Peyer's patch (tissue), 4 donors: ENCODE measurements at places on chromosomes 4 and X.
A peak's percentile ranks its signal among the peaks of the same experiment; 100 is the strongest.

DNA sequence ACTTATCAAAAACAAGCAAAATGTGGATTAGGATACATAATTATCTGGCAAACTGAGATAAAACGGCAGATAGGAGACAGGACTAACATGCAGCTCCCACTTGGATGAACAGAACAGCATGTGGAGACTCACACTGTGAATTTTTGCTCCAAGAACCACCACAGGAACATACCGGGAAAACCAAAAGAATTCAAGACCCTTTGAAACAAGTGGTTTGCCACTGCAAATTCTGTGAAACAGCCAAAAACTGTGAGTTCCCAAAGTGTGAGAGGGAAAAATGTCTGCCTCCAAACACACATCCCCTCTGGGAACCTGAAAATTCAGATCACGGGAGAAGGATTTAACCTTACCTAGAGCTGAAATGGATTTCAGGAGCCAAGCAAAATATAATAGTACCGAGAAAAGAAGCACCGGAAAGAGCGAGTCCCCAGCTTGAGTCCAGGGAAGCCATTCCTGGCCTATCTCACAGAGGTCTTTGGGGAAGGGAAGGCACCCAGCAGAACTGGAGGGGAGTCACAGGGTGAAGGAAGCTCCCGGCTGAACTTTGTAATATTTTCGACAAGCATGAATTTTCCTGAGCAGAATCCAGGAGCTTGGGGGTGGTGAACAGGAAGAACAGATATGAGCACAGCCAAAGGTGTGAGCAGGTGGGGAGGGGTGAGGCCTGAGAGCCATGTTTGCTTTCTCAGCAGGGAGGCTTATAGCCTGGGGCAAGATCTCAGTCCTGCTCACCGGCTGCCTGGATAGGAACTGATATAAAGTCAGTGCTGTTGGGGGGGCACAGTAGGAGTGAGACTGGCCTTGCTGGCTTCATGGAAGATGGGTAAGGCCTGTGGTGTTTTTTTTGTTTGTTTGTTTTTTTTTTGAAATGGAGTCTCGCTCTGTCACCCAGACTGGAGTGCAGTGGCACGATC lies 23.9 kb downstream of the MANBA start:
- DNase-seq = no peak

- DNase-seq = no peak
Observed at GRCh38 chrX:47745416-47745815, 86.4 kb upstream of the UXT start.

- DNase-seq = no peak
Observed at GRCh38 chr4:184873054-184873453, 47.3 kb upstream of the ACSL1 start.

GRCh38 chr4:116665716-116666115 lies 419.7 kb downstream of the TRAM1L1 start:
- DNase-seq = no peak

- no peak for DNase-seq
Observed at GRCh38 chrX:79601341-79602131, 234.4 kb upstream of the ITM2A start.

- DNase-seq = no peak
Observed at GRCh38 chrX:140866446-140866845, 135.9 kb upstream of the SPANXB1 start.

DNA sequence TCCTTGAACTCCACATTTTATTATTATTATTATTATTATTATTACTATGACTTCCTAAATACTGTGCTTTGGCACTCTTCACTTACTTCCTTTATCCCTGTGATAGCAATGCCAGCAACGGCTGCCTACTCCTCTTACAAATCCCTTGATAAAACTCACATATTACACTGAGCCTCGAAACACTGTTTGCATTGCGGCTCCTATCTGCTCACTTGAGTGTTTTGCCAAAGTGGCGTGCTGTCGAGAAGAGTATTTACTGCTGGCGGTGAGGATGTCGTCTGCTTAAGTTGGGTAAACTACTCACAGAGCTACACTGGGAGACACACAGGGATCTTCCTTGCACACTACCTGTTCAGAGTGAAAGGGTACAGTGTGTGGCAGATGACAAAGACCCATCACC lies 143.4 kb upstream of the VCX3A start:
- no peak for DNase-seq

- no peak for DNase-seq
Observed at GRCh38 chr4:158319880-158320279, 109.6 kb downstream of the TMEM144 start.

DNA sequence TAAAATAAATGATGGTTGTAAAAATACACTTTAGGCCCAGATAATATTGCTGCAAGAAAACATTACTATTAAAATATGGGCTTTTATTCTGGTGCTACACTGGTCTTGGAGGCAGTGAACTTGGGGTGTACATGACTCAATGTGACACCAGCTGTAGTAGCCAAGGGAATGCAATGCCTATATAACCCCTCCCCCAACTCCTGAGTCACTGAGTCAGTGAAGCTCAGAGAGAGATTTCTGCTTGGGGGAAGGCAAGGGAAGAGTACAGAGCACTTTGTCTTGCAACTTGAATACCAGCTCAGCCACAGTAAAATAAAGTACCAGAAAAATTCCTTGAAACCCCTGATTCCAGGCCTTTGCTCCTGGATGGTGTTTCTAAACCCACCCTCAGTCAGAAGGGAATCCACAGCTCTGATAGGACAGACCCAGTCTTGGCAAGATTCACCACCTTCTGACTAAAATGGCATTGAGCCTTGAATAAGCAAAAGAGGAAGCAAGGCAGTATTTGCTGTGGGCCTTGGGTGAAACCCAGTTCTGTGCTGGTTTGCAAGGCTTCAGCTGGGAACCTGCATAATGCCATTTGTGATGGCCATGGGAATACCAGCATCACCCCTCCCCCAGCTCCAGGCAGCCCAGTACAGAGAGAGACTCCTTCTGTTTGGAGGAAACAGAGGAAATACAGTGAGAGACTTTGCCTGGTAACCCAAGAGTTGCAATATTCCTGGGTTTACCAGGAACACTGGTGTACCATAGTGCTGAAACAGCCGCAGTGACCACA lies 209.9 kb downstream of the IQCM start:
- no peak for DNase-seq

DNA sequence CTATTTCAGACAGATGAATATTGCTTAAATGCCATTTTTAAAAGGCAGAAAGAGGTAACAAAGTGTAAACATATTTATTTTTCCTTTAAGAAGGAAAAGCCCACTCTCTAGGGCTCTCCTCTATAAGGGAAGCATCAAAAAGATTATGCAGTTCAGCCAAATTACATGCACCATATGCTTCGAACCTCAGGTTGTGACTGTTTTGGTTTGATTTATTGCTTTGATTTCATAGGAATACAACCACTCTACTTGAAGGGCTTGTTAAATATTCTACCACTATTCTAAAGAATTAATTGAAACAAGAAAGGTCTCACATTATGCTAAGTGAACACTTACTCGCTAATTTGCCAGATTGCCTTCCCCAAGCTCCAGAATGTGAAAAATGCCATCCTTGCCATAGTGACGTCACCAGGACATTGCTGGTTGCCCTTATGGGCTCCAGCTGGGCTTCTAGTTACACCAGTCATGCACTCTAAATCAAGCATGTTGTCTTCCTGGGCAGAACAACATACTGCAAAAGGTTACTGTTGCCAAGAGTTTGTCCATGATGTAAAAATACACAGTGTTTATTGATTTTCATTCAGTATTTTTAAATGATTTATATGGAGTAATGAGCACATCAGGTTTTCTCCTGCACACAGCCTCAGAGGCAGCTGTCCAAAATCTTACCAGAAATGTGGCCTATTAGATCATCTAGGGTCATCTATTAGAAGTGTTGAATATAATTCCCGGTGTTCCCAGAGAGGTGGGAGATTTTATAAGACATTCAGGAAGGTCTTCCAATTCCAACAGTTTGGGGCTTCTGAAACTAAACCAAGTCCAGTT lies 164.4 kb upstream of the RAPGEF2 start:
- no peak for DNase-seq

GRCh38 chr4:1554876-1555265 lies 129.2 kb downstream of the FAM53A start:
- no peak for DNase-seq

DNA sequence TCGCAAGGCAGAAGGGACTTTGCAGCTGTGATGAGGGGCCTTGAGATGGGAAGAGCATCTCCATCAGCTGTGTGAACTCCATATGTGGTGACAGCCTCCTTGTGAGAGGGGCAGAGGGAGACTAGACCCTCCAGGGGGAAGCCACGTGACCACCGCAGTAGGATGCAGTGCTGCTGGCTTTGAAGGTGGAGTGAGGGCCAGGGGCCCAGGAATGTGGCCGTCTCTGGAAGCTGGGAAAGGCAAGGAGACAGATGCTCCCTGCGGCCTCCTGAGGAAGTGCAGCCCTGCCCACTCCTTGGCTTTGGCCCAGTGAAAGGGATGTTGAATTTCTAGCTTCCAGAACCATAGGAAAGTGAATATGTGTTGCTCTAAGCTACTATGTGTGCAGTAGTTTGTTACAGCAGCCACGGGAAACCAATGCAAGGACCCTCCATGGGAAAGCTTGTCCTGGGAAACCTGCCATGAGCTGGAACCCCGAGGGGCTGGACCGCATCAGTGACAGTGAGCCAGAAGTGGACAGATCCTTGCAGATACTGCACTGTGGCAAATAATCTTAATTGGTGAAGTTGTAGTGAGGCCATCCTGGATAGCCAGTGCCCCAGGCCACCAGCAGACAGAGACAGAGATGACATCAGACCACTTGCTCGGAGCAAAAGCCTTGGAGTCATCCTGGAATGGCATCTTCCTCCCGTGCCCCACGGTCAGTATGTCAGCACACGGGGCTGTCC lies 35.4 kb upstream of the SORCS2 start:
- DNase-seq = peak; percentile 43

- DNase-seq = no peak
Observed at GRCh38 chr4:134636338-134637051, 434.9 kb upstream of the PABPC4L start.

DNA sequence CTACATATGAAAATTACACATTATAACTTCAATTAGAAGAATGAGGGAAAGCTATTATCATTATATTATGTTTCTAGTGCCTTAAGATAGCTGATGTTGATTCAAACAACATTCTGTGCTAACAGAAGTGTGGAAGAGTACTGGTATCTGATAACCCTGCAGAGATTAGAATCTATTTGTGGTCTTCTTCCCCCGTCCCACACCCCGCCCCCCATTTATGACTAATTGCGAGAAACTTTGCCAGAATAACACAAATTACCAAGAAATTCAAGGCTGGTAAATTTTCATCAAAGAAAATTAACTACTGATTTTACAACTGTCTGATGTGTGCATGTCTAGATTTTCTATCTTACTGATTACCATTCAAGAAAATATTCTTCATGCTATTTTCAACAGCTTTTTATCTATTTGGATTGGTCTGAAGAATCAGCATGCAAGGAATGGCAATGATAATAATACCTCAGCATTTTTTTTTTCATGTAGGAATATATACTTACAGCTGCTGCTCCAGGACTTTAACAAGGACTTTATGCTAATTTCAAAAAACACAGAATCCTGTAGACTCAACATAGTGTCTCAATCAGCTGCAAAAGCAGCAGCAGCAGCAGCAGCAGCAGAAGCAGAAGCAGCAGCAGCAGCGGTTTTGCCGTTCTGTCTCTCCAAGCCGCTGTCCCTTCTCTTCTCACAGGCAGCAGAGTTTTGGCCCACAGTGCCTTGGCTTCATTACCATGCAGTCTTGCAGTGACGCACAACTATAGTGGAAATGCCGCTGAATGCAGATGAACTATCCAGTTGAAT lies 126.7 kb downstream of the FRYL start:
- DNase-seq = no peak

DNA sequence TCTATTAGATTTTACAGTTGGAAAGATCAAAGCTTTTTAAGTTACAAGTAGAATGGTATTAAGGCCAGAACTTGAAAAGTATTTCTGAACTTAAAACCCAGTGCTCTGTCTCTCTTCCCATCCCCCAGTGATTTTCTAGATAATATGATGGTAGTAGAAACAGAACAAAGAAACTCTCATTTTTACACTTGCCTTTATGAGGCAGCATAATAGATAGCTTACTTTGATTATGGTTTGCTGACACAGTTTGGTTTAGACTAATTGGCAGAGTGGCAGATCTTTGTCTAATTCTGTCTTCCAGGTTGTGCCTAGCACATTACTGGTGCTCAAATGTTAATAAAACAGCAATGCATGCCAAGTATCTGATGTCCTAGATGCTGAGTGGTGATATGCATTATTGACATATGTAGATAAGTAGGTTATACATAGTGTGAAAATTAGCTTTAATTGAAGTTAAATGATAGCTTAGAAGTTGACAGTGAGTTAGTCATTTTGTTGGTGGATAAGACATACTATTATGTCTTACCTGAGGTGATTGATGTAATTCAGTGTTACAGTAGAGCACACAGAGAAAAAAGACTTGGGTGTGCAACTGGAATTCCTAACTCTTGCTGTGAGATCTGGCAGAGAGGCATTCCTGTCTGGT lies 4.3 kb upstream of the RAPGEF2 start:
- DNase-seq = no peak
